ENCODE measurements at places on chromosomes 2 and 18. TPM values are rescaled to one million over a fixed set of nuclear protein-coding genes. Genes with fewer than 3 reads are reported as not detected.

ASNSD1 gene
- 36.2 TPM for total RNA-seq

SCN2A gene
- 0.62 TPM for total RNA-seq

SERPINB12 gene
- not detected for total RNA-seq

CNOT9 gene
- 29.3 TPM for total RNA-seq

RAB6C gene
- total RNA-seq = not detected

MRO gene
- 1.4 TPM for total RNA-seq

CDH19 gene
- 5.0 TPM for total RNA-seq

ACMSD gene
- not detected for total RNA-seq

GAREM2 gene
- total RNA-seq = 6.3 TPM

ALK gene
- not detected for total RNA-seq

LYPD1 gene
- 0.33 TPM for total RNA-seq

IL1B gene
- 1.1 TPM for total RNA-seq

TOGARAM2 gene
- 0.52 TPM for total RNA-seq

CAVIN2 gene
- 48.8 TPM for total RNA-seq

SEPTIN10 gene
- 115 TPM for total RNA-seq

ANKRD30B gene
- total RNA-seq = not detected

PTH2R gene
- 0.46 TPM for total RNA-seq

PRKAG3 gene
- total RNA-seq = 0.23 TPM

MRPL30 gene
- total RNA-seq = 22.2 TPM

EPB41L3 gene
- total RNA-seq = 48.2 TPM

ABHD1 gene
- total RNA-seq = 0.37 TPM

CPLX4 gene
- total RNA-seq = not detected

AMER3 gene
- total RNA-seq = not detected

TEX44 gene
- total RNA-seq = not detected

REEP1 gene
- total RNA-seq = 55.2 TPM

ZNF892 gene
- 4.8 TPM for total RNA-seq

ZNF396 gene
- total RNA-seq = 3.4 TPM

RESP18 gene
- not detected for total RNA-seq

NETO1 gene
- total RNA-seq = 0.56 TPM

INPP5D gene
- total RNA-seq = 14.0 TPM

KLHL14 gene
- 0.33 TPM for total RNA-seq

CDH20 gene
- 0.38 TPM for total RNA-seq
